Amniotic stem cell (primary cell): ENCODE measurements at places on chromosomes 13 and 19.

DNA sequence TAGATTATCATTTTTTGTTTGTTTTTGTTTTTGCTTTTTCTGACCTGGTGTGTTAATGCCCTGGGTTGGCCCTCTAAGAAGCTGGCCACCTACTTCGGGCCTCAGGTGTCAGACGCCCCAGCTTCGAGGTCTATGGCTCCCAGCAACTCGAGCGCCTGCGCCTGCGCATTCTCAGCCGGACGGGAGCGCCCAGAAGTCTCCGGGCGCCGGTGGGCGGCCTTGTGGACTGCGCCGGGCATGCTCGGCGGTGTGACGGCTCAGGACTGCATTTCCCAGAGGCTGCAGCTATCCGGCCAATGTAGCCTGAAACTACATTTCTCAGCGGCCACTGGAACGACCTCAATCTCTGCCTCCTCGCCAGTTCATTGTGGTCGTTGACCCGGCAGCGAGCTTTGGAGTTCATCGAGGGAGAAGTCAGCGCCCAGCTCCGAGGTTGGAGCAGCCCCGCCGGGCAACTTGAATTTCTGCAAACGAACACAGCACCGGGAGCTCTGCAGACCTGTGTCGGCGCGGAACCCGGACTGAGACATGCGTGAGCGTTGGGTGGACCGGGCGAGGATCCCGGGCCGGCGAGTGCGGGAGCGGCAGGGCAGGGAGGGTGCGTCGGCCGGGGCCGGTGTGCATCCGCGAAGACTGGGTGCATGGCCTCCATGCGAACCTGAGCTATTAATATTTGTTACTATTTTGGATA lies at the start of gene ZNF30:
Gene ZNF30 (plus strand): TSS at position 219 of the 691 bp plus-strand sequence. CDS start 3,045 bp downstream, outside the sequence.
- DNase-seq, result peak; percentile 91

DNA sequence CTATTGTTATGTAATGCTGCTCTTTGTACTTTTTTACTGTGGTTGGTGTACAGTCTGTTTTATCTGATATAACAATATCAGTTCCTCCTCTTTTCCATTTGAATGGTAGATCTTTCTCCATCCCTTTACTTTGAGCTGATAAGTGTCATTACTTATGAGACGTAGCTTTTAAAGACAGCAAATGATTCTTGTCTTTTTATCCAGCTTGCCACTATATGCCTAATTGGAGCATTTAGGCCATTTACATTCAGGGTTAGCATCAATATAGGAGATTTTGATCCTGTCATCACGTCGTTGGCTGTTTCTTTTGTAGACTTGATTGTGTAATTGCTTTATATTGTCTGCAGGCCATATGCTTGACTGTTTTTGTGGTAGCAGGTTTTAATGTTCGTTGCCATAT lies 894.2 kb upstream of the ATXN8OS start:
- DNase-seq, result no peak

- DNase-seq, result no peak
Observed at GRCh38 chr19:21434516-21434915, 37.6 kb downstream of the ZNF493 start.

DNA sequence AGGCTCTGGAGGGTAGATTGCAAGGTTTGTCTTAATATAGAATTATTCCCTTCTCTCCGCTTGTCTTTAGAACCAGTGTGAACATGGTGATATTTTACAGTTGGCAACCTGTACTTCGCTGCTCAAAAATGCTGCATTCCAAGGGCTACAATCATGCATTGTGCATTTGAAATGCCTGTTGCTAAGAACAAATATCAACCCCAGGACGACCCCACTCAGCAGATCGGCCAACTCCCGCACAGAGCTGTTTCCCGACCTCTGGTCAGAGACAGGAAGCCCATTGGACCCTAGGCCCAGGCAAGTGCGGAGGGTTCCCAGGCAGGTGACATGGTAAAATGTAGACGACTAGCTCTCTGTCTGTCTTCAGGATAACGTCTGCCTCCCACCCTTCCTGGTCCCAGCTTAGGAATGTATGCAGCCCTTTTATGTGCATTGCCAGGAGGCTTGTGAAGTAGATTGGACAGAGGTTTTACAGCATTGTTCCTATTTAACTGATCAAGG lies 263.5 kb downstream of the FOXO1 start:
- DNase-seq, result no peak

- DNase-seq, result no peak
Observed at GRCh38 chr13:49667773-49668172, 23.5 kb downstream of the EBPL start.
